ENCODE measurements at places on chromosomes 3 and 15.

DNA sequence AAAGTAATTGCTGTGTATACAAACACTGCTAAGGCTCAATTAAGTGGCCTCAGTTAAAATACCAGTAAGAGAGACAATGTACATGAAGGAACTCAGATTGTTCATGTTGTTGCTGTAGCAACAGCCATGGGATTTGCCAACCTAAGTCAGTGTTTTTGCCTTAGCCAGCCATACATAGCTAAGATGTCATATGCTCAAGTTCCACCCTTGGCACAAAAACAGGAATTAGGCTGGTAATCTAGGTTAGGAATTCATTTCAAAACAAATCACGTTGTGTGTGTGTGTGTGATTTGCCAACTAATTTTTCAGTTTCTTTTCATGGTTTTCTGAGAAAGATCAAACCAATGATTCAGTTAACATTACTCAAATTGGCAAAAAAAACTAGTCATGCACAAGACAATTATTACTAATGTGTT lies 143.7 kb upstream of the KCNMB2 start:
- no peak for DNase-seq

- DNase-seq, result no peak
These were observed 59.8 kb upstream of the BOC start for GRCh38 chr3:113151461-113152031.

GRCh38 chr15:71186267-71186666 lies 71.0 kb downstream of the THSD4 start:
- DNase-seq, result no peak

DNA sequence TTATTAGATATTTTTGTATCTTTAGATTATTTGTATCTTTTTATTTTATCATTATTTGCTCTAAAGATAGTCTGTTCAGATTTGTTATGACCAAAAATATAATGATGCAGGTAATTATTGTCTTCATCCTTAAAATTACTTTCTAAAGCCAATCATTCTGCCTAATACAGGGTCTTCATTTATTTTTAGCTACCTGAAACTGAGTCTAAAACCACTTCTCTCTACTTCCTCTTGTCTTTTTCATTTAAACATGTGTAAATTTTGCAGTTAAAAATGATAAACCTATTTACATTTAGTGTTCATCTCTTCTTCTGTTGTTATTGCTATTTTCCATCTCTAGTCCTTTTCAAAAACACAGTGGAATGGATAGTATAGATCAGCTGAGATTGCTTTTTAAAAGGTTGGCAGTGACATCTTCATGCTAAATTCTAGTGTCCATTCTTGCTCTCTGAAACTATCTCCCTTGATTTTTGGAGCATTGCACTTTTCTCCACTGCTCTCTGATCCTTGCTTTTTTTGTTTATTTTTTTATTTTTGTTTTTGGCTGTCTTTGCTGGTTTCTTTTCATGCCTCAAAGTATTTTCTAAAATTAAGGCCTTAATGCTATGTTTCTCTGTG lies 91.8 kb downstream of the UBE2E2 start:
- DNase-seq, result no peak

DNA sequence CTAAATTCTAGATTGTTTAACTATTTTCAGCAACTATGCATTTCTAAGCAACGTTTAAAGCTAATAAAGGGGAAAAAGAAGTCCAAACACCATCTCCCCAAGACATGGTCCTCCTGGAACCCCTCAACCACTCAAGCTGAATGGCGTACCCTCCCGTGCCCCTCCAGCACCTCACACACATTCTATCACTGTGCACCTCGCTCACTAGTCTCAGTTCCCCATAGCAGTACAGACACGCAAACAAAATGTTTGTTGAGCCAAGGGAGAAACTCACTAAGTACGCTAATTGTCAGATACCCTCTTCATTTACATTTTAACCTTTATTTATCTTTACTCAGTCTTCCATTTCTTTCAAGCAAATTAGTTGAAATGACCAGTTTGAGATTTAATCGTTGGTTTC lies 48.8 kb downstream of the ACAP2 start:
- DNase-seq, result no peak

DNA sequence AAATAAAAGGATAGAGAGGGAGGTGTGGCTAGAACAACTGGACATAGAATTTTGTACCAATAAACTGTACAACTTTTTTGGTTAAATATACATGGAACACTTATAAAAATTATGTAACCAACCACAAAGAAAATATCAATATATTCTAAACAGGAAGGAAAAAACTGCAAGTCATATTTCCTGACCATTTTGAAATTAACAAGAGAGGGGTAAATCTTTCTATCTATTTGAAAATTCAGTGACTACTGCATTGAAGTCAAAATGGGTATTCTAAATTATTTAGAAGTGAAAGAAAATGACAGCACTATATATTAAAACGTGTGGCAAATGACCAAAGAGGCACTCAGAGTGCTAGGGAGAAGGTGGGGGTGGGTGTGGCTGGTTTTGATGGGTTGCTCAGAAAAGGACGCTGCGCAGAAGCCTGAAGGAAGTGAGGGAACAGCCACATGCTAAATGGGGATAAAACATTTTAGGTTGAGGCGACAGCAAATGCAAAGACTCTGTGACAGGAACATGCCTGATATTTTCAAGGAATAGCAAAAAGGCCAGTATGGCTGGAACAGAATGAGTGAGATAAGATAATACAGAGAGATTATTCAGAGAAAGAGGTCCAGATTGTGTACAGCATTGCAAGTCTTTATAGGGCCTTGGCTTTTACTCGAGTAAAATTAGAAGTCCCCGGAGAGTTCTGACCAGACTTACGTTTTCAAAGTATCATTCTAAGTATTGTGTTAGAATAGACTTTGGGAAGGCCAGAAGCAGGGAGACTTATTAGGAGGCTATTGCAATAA lies 41.1 kb downstream of the ERICH6 start:
- DNase-seq, result no peak

- no peak for DNase-seq
These were observed 32.3 kb downstream of the PAQR9 start for GRCh38 chr3:142931222-142931621.

- no peak for DNase-seq
These were observed 69.4 kb downstream of the FHIT start for GRCh38 chr3:61181874-61182273.

GRCh38 chr3:18409266-18409665 lies 15.9 kb downstream of the SATB1 start:
- no peak for DNase-seq

DNA sequence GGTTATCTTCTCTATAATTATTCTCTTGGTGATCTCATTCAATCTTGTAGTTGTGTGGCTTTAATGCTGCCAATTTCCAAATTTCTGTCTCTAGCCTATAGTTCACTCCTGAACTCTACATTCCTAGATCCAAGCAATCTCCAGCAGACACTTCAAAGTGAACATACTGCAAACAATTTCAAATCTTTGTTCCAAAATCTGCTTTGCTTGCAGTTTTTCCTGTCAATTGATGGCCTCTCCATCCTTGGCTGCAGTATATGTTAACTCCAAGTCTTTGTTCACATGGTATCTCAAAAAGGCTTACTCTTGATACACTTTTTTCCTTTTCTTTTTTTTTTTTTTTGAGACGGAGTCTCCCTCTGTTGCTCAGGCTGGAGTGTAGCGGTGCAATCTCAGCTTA lies 17.4 kb downstream of the NAA50 start:
- DNase-seq, result no peak

DNA sequence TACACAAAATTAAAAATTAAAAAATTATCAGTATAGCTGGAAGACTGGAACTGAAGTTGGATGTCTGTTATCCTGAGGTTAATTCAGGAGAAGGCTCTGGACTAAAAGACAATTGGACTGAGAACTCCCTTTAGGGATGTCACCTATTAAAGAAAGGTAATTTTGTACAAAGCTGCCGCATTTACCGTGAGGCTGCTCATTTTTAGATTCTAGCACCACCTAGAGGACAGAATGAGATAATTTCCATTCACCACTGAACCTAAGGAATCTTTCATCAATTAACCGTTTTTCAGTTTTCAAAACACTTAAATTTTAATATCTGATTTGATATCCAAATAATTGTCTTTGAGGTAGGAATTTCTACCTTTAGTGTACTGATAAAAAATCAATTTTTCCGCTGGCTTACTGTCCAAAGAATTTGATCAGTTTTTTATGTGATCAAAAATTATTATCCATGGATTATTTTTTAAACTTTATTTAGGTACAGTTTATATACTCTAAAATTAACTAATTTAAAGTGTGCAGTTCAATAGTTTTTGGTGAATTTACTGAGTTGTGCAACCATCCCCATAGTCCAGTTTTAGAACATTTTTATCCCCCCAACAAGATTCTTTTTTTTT lies 106.7 kb upstream of the TNIK start:
- DNase-seq, result no peak

DNA sequence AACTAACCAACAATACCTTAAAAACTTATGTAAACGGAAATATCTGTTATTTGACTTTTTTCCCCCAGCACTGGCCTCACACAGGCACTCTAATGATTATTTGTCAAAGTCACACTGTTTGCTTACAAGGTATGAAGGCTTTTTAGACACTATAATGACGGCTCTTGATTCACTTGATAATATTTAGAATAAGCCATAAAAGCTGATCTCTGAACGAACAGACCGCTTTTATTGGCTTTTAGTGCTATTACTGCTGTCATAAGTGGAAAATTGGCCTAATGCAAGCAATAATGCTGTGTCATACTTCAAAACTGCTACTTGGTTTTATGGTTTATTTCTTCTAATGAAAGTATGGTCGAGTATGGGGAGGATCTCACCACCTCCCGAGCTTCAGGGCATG lies 35.1 kb downstream of the MDFIC2 start:
- DNase-seq, result no peak

DNA sequence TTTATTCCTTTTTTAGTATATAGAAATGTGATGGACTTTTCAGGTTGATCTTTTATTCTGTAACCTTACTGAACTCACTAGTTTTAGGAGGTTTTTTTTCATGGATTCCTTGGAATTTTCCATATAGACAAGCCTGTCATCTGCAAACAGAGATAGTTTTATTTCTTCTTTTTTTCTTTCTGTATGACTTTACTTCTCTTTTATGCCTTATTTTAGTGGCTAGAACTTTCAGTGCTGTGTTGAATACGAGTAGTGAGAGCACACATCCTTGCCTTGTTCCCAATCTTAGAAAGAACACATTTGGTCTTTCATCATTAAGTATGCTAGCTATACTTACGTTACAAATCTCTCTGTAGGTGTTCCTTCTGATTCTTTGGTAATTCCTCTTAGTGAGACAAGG lies 336.5 kb downstream of the PTPRG start:
- no peak for DNase-seq

DNA sequence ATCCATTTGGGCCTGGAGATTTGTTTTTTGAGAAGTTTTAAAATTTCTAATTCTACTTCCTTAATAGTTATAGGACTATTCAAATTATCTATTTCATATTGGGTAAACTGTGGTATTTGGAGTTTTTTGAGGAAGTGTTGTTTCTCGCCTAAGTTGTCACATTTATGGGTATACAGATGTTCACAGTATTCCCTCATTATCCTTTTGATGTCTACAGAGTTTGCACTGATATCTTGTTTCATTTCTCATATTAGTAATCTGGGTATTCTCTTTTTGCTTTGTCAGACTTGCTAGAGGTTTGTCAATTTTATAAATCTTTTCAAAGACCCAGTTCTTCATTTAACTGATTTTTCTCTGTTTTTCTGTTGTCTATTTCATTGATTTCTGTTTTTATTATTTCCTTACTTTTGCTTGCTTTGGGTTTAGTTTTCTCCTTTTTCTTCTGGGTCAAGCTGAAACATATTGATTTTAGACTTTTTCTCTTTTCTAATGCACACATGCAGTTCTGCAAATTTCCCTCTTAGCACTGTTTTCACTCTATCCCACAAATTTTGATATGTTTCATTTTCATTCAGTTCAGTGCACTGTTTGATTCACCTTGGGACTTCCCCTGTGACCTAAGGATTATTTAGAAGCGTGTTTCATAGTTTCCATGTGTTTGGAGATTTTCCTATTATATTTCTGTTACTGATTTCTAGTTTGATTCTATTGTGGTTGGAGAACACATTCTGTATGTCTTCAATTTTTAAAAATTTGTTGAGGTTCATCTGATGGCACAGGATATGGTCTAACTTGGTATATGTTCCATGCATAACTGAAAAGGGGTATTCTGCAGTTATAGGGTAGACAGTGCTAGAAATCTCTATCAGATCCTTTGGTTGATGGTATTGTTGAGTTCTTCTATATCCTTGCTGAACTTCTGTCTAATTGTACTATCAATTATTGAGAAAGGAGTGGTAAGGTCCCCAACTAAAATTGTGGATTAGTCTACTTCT lies 79.6 kb downstream of the SUMF1 start:
- DNase-seq, result no peak

DNA sequence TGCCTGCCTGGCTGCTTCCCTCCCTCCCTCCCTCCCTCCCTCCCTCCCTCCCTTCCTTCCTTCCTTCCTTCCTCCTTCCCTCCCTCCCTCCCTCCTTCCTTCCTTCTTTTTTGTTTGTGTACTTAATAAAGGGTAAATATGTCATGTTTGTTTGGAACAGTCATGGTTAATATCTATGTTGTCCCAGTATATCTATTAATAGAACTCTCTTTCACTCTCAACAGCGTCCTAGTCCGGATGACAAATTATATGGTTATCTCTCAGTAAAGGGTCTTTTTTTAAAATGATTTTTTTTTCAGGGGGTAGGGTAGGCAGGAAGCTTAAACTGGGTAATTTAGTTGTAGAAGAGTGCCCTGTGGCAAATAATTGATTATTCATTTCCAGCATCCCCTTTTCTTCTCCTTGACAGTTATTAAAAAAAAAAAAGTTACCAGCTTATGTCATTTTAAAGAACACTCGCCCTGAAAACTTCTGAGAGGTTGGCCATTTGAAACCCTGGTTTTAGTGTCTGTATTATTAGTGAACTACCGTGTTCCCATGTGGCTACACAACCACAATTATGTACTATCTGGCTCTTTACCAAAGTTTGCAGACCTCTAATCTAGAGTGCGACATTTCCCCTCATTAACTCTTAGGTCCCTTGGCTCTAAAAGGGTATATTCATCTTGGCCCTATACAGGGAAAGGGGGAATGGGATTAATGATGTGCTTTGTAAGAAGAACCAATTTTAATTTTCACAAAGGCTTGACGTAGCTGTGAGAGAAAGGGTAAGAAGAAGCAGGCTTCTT lies 13.7 kb downstream of the TAGLN3 start:
- no peak for DNase-seq

- no peak for DNase-seq
These were observed 14.9 kb upstream of the CRABP1 start for GRCh38 chr15:78325092-78325843.

DNA sequence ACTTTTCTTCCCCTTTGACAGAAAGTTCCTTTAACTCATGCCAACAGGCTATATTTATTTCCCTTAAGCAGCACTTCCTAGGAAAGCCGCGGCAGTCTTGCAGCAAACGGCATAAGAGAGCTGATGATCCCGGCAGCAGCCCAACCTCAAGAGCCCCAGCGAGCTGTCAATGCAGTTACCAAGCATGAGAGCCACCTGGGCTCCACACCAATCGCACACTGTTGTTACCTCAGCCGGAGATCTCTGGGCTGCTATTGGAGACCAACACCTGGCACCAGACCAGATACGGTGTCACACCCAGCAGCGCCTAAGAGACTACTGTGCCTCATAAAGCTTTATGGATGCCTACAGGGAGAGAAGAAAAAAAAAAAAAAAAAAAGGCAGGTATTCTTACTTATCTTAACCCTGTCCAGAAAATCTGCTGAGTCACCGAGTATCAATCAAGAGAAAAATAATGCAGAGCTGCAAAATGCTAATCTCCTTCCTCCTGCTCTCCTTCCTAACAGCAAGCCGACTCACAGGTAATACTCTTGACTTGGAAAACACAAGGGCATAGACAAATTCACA lies 11.7 kb downstream of the ABCC5 start:
- no peak for DNase-seq
